NCI-H2227 treated with DMSO at 0.1 percent for 48 hours (cell line): ENCODE measurements at places on chromosomes 4 and X.

DNA sequence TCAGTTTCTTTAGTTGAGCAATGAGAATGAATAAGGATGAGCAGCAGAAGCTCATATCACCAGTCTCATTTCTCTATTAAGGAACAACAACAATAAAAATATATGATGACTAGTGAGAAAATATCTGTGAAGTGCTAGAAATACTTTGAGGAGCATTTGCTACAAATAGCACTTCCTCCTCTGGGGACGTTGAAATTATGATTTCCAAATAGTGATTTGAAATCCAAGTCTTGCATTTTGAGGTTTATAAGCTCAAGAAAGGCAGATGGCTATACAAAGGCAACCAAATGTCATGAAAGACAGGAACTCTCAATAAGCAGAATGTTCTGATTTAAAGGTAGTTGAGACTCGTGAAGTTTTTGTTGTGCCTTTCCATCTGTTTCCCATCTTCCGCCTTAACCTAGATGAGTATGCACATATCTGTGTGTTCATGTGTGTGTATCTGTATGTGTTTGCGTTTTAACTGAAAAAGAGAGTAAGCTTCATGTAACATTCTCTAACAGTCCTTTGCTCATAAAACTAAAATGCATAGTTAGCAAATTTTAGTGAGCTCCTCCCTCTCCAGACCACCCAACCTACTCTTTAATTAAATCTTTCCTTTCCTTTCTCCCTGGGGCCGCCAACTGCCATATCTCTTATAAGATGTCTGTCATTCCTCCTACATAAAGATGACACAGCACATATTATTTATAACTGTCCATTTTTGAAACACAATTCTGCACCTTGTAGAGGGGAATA is 222.6 kb upstream of the RASGEF1B start:
- no peak for DNase-seq

DNA sequence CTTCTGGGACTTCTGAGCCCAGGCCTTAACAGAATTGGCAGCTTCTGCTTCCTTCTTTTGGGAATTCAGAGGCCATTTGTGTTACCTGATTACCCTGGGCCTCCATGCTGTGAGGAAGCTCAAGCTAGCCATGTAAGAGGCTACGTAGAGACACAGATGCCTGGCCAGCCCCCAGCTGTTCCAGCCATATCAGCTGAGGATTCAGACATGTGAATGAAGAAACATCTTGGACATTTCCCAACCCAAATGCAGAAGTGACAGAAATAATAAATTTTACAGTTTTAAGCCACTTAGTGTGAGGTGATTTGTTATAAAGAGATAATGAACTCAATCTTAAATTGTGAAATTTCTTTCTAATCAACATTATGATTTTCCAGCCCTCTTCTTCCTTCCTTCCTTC is 18.7 kb upstream of the ZNF827 start:
- DNase-seq: no peak

GRCh38 chr4:168272488-168272887 is 46.1 kb downstream of the DDX60 start:
- DNase-seq: no peak

DNA sequence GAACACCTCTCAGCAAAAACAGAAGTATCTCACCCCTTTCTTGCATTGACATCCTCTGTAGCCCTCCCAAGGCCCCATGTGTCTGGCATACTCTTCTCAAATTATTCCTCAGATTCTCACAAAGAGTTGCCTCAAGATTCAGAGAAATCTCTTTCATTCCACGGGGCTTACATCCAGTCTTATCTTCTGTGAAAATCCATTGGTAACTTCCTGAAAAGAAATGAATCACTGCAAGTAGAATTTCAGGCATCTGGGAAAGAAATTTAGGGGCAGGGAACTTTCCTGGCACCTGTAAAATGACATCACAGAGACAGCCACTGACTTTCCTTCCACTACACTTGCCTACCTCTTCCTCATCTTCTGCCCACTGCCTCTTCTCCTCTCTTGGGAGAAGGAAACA is 182.5 kb upstream of the ARHGEF9 start:
- no peak for DNase-seq

GRCh38 chrX:136528645-136529315 is 3.2 kb upstream of the VGLL1 start:
- no peak for DNase-seq

DNA sequence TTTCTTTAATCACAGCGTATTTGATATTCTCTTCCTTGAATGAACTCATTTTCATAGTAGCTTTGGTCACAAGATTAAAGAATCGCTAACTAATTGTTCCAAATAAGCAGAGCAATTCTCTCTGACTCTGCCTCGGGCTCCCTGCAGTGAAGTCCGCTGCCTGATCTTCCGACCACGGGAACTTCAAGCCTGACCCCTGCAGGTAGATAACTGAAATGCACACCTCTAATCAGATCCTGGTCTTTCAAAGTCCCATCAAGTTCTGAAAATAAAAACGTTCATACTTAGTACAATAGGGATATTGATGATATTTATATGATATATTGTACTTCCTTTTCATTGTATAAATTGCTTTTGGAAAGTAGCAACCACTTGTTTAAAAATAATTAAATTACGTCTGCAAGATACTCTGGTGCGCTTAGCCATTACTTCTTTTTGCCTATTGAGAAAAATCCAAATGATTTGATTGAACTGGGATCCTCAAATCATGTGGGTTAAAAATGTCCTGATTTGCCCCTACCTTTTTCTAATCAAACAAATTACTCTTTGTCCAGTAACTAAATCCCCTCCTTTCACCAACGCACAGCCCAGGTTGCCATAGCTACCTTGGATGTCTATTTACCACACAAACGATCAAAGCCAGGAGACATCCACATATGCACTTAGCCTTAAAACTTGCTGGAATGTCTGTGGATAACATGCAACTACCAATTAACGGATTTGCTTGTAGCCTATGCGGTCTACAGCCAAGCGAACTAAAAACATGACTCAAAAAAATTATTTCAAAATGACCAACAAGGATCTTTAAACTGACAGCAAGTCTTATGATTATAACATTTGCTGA is 4.2 kb downstream of the MID1 start:
- DNase-seq: peak; percentile 35

- DNase-seq: no peak
These were observed 427.9 kb upstream of the SPANXN1 start for GRCh38 chrX:144819406-144819805.

GRCh38 chrX:73446831-73447230 is at the start of gene CDX4:
CDX4 (plus strand) TSS chrX:73447053; CDS start chrX:73447254, 201 bp downstream.
- no peak for DNase-seq

GRCh38 chrX:71652405-71652804 is 14.9 kb upstream of the LOC101059915 start:
- peak; percentile 67 for DNase-seq
